ENCODE measurements at places on chromosomes 6 and 20.
A peak's percentile ranks its signal among the peaks of the same experiment; 100 is the strongest.

- DNase-seq = peak; percentile 85
Observed at GRCh38 chr6:96939007-96939805, 14.7 kb downstream of the KLHL32 start.

DNA sequence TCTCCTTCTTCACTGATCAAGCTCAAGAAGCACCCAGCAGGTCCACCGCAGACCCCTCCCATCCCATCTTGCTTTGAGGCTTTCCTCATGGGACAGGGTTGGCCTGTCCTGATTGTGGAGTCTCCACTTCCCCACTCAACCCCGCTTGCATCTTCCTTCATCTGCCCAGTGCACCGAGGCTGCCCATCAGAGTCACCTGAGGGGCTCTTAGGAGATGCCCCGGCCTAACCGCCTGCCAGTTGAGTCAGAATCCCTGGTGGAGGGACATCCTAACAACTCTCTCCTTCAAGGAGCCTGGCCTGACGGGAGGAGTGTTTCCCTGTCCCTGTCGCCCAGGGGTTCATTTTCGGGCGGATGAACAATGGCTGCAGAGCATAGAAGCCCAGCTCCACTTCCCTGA lies 46.1 kb downstream of the RBM38 start:
- DNase-seq = no peak

DNA sequence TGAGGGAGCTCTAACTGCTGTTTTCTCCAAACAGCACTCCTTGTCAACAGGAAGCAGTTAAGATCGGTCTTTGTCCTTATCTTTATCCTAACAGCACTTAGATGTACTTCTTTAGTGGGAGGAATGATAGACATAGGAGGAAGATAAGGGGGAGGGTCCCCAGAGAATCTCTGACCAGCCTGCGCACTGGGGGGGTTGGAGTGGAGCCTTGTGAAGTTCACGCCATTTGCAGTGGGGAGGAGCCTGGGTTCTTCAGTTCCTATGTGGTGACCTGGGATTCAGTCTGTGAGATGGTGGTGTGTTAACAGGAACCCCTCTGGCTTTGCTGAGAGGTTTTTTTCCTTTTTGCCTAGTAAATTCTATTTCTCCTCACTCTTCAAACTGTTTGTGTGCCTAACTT lies 18.1 kb upstream of the ASCC3 start:
- no peak for DNase-seq

GRCh38 chr6:79824202-79824601 lies 123.2 kb downstream of the ELOVL4 start:
- no peak for DNase-seq

DNA sequence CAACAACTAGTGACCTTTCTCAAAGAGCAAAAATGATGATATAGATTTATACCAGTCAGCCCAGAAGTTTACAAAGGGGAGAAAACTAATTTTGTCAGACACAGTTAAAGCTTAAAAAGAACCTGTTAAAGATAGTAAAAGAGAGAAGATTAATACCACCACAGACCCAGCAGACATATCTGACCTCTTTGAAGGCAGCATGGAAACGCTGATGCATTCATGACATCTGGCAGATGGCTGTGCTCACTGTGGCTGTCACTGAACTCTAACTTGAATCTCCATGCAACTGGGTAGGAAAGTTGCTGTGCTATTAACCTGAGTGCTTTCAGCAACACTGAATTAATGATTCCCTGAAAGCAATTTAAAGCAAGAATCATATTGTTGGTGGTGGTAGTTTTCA lies 159.8 kb upstream of the PRDM1 start:
- no peak for DNase-seq

GRCh38 chr6:15752820-15753219 lies 90.0 kb upstream of the DTNBP1 start:
- DNase-seq = no peak

DNA sequence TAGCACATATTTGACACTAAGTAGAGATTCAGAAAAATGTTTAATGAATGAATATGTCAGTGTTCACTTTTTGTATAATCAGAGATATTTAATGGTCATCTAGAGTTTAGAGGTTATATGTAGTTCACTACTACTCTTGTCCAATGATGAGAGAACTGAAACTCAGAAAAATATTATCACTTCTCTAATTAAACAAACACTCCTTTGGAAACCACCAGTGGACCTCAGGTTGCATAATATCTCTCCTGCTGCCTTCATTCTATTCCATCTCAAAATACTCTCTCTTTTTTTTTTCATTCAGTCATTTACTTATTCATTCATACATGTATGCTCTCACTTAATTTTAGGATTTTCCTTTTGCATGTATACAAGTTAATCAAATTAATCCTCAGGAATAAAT lies 423.1 kb upstream of the RNF217 start:
- no peak for DNase-seq

- no peak for DNase-seq
Observed at GRCh38 chr6:39079197-39080125, 30.9 kb downstream of the GLP1R start.

DNA sequence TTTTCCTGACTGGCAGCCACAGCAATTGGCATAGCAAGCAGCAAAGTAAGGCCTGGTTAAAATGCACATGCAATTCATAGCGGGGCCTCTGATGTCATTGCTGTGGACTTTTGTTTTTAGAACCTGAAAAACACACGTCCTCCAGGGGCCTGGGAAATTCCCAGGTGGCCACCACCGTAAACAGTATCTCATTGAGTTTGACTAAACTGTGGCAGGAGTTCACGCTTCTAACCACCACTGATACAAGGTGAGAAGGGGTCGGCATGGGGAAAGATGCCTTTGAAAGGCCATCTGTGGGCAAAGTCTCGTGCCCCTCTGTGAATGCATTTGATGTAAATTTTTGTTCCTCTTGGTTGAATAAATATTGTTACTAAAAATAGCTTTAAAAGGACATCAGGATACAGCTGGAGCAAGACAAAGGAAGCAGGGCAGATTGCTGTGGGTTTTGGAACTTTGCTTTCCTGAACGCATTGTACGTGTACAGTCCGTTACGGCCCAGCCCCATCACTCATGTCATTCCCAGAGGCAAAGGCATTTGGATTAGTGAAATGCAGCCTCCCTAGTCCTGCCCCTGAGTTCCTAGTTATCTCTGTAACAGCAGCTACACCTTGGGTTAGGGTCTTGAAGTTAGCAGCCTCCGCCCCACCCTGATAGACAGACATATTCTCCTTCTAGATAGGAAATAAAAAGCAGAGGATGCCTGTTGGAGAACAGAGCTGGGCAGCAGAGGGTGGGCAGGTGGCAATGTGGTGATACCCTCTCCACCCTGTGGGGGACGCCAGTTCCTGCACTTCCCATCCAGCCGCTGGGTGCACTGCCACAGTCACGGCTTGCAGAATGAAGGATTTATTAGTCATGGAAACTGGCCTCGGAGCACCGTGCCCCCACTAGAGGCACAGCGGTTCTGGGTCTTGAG lies 80.3 kb downstream of the ZDHHC14 start:
- no peak for DNase-seq

GRCh38 chr6:90221403-90221802 lies 75.2 kb downstream of the BACH2 start:
- no peak for DNase-seq

DNA sequence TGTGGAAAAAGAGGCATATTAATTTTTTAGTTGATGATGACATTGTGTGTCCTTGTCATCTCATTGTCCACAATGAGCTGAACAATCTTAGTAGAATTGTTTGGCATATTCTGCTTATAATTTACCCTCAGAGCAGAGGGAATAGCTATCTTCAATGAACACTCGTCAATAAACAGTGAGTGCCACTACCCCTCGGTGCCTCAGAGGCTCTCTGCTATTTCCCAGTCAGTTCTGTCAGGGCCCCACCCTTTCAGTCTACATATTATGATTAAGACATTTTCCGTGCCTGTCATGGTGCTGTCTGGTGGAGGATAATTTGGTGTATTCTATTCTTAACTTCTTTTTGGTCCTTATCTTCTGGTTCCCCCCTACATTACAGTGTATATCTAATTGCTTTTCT lies 31.2 kb downstream of the NUS1 start:
- no peak for DNase-seq

DNA sequence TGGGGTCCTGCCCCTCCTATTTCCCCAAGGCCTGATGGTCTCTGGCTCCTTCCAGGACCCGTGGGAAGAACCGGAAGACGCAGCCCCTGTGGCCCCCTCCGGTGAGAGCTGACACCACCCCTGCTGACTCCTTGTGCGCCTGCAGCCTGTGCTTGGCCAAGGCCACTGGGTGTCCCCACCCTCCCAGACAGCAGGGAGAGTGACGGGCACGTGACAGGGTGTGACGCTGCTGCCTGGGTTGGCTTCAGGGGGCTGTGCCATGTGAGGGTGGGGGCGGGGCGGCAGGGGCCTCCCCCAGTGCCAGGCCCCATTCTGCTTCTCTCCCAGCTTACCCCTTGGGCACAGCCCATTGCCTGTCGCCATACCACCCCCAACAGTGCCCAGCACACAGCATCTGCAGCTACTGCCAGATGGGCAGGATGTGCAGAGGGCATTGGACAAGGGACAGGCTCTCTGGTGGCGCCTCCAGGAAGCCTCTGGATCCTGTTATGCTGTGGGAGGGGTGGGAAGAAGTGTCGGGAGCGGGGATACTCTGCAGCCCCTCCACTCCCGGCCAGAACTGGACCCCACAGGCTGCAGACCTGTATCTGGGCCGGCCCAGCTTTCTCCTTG lies 2.9 kb downstream of the BIRC7 start:
- peak; percentile 44 for DNase-seq

DNA sequence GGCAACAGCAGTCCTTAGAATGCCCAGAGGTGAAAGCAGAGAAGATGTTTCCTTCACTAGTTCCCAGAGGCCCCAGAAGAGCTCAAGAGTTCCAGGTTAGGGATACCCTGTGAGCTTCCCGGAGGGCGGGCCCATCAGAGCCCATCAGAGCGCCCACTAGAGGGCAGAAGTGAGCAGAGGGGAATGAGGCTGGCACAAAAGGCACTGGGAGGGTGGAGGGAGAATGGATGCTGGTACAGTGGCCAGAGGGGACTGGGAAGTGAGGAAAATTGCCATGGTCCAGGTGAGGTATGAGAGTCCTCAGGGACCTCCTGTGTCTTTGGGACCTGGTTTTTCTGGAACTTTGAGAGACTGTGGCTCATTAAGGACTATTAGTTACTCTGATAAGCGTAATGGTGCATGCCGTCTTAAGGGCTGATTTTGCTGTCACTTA lies 57.3 kb downstream of the LINC00237 start:
- DNase-seq = peak; percentile 59

- DNase-seq = no peak
Observed at GRCh38 chr20:2825761-2826160, 9.6 kb downstream of the TMEM239 start.

DNA sequence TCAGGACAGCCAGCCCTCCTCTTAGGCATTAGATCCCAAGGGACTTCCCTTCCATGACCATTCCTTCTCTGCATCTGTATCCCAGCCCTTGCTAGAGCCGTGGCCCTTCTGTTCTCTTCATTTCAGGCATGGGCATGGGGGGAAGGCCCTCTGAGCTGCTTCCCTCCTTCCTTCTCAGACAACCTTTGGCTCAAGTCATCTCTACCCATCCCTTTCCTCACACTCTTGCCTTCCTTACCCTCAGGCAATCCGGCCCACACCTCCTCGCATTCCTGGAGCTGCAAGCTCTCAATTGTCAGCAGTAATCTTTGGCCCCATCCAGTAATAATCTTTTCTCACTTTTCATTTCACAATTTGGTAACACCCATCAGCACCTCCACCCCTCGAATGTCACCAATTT lies 426.9 kb upstream of the JARID2 start:
- DNase-seq = no peak
